ENCODE measurements at places on chromosomes 12 and 14.

GRCh38 chr12:117359029-117359845 is 2.2 kb downstream of the NOS1 start:
- no peak for DNase-seq

DNA sequence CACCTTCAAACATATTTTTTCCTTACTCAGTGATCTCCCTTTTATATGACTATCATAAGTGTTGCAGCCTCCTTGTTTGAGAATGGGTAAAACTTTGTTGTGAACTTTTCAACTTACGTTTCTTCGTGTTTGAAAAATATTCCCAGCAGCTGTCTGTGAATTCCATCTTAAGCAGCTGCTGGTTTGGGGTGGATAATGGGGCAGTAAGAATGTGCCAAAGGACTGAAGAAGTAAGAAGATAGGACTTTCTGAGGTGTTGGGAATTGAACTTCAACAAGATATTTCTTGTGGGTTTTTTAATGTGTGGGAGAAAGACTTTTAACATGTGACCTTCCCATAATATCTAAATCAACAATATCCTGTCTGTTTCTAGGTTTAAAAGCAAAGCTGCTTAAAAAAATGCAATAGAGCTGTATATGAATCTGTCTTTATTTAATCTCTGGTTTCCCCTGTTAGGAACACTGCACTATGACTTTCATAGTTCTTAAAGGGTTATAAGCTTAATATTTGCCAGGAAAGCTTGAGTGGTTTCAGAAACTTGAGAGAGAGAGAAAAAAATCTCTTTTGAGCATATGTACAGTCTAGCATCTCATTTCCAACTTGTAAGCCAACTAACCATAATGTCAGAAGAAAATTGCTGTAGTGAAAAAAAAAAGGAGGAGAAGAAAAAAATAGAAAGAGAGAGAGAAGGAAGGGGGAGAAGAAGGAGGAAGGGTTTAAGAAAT is 1659.2 kb upstream of the FLRT2 start:
- DNase-seq, result no peak

- no peak for DNase-seq
These were observed 154.3 kb downstream of the TMX1 start for GRCh38 chr14:51394384-51394783.

- no peak for DNase-seq
These were observed 103.7 kb upstream of the LGR5 start for GRCh38 chr12:71335963-71336257.

GRCh38 chr12:38141239-38141638 is 175.3 kb upstream of the ALG10B start:
- DNase-seq, result no peak

DNA sequence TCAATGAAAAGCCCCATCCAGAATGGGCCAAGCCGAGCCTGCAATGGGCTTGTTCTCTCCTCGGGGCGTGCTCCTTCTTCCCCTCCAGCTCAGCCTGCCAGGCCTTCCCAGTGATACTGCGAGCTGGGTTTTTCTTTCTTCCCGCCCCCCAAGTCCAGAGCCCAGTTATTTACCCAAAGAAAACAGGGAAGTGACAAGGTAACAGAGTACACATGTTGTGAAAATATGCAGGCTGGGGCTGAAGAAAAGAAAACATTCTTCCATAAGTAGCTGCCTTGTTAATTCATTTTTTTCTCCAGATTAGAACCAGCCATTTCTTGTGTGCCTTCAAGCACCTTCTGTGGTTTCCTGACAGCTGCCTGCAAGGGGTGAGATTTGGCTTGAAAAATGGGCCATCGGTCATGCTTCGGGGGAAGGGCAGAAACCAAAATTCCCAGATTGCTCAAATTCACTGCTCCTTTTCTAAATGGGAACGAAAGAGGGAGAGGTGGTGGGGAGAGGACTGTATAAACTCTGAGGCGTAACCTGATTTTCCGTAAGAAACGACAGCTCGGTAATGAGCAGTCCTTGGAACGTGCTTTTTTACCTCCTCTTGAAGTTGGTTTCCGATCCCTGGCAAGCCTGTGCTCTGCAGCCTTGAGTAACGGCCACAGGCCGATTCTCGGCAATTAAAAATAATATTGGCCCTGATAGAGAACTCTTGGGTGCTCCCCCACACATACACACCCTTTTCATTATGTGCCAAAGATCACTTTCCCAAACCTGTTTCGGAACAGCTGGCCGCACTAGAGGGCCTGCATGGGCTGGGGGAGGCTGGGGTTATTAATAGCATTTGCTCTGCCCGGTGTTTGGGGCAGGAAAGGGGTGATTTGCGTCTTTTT is 229.4 kb downstream of the ZFP36L1 start:
- no peak for DNase-seq

DNA sequence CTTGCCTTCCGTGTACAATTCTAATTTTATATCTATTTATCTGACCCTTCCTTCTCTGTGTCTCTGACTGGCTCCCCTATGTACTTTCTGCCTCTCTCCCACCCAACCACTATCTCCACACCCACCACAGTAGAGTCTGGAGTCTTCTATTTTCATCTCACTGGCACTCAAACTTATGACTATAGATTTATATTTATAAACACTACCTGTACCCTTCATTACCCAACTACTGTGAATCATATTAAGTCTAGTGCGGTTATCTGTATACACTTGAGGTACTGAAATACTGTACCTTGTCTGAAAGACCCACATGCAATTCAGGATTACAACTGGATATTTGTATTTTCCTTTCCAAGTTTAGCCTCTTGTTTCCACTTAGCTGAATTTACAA is 36.1 kb downstream of the ATP2B1 start:
- DNase-seq, result no peak

GRCh38 chr12:64673490-64674169 is 63.3 kb downstream of the RASSF3 start:
- no peak for DNase-seq

DNA sequence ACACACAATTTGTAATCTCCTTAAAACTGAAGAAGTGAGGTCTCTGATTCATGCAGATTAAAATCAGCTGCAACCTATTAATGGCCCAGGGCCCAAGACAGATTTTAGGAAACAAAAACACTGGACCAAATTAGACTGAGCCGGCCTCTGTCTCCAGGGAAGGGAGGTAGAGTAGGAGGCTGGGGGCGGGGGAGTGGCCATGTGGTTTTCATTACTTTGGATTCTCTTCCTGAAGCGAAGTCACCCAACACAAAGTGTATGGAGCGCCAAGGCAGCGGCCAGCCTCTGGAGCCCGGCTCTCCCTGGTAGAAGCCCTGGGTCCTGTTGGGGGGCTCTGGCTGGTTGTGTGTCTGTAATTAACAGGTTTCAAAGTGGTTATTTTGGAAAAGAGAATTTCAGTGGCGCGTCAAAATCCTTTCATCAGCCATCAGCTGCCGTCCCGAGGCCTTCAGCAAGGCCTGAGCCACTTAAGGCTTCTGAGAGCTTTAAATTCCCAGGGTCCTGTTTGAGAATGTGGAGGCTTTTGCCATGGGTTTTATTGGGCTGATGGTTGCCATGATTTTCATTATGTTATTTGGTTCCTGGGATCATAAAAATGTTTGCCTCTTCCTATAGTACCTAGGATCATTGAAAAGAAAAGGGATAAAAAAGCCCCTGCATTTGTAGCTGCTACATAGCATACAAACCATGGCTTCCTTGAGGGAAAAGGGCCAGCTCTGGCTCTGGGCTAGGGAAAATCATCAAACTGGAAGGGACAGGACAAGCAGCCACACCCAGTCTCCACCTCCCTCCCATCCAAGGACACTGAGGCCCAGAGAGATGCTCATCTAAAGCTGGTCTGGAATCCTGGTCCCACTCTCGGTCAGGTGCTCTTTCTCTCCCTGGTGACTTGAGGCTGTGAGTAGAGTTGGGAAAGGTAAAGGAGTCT is 282.4 kb downstream of the ZFP36L1 start:
- DNase-seq, result no peak

DNA sequence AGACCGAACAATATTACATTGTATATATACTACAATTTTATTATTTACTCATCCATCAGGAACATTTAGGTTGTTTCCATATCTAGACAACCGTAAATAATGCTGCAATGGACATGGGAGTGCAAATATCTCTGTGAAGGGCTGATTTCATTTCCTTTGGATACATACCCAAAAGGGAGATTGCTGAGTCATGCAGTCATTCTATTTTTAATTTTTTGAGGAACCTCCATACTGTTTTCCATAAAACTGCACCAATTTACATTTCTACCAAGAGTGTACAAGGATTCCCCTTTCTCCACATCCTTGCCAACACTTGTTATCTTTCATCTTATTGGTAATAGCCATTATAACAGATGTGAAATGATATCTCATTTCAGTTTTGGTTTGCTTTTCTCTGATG is 84.7 kb downstream of the SLC41A2 start:
- no peak for DNase-seq

DNA sequence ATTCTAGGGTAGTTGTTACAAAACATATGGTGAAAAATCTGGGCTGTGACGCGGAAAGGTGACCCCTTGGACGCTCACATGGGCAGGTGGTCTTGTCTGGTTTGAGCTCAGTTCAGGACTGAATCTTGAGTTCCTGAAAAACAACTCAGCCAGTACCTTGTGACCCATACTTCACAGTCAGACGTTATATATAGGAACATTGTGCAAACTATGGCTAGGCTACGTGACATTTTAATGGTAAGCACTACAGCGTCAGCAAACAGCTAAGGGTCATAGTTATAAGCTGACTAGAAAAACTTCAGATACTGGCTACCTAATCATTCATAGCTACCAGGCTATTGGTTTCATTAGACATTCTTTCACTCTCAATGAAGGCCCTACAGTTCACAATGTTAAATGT is 14.8 kb upstream of the EDDM3A start:
- no peak for DNase-seq

DNA sequence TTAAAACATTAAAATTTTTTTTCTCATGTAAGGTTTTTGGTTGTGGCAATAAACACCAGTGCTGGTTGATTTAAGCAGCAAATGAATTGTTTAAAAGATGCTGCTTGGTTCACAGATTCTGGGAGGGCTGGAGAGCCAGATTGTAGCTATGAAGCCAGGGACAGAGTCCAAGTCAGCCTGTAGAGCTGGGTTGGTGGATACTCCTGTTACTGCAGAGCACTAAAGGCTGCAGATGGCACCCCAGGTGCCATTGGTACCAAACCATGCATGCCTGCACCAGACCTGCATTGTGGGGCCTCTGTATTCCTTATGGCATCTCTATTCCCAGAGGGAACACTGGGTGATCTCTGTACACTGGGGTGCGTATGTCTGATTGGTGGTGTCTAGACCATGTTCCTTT is 113.3 kb downstream of the SNAPC1 start:
- DNase-seq, result no peak

DNA sequence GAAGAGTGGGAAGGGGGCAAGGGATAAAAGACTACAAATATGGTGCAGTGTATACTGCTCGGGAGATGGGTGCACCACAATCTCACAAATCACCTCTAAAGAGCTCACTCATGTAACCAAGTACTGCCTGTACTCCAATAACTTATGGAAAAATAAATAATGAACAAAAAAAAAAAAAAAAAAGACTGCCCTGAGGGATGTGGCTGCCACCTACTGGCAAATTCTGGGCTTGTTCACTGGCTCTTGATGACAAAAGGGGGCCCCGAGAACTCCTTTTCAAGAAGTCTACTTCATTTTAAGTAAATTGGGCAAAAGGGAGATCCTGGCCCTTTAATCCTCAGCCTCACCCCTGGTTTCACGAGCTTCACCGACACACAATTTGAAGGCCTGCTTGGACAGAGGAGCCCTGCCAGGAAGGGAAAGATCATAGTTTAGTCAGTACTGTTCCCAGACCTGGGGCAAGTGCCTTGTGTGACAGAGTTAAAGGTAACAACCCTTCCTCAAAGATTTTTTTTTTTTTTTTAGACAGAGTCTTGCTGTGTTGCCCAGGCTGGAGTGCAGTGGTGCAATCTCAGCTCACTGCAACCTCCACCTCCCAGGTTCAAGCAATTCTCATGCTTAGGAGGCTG is 26.1 kb upstream of the STAC3 start:
- no peak for DNase-seq

- no peak for DNase-seq
These were observed 312.4 kb upstream of the RTL1 start for GRCh38 chr14:101215927-101216326.

GRCh38 chr12:123067654-123068053 is 83.2 kb downstream of the PITPNM2 start:
- no peak for DNase-seq

GRCh38 chr14:54653712-54654469 is 87.0 kb downstream of the SAMD4A start:
- DNase-seq, result no peak

DNA sequence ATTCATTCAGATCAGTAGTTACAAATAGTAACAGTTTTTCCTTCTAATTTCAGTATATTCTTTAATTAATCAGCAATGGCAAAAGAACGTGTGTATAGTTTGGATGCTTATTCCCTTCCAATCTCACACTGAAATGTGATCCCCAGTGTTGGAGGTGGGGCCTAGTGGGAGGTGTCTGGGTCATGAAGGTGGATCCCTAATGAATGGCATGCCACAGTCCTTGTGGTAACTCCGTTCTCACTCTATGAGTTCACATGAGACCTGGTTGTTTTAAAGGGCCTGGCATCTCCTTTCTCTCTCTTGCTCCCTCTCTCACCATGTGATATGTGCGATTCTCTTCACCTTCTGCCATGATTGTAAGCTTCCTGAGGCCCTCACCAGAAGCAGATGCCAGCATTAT is 18.9 kb upstream of the SYNDIG1L start:
- DNase-seq, result no peak

DNA sequence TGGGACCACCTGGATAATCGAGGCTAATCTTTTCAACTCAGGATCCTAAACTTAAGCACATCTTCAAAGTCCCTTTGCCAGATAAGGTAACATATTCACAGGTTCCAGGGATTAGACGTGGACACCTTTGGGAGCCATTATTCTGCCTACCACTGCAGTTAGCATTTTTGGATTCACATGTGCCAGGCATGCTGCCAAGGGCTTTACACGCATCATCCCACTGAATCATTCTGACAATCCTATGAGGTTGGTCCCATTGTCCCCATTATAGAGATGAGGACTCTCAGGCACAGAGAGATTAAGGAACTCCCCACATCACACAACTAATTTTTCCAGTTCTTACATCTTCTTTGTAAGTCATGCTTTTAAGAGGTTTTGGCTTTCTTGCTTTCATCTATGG is 34.5 kb downstream of the RTN1 start:
- DNase-seq, result no peak

DNA sequence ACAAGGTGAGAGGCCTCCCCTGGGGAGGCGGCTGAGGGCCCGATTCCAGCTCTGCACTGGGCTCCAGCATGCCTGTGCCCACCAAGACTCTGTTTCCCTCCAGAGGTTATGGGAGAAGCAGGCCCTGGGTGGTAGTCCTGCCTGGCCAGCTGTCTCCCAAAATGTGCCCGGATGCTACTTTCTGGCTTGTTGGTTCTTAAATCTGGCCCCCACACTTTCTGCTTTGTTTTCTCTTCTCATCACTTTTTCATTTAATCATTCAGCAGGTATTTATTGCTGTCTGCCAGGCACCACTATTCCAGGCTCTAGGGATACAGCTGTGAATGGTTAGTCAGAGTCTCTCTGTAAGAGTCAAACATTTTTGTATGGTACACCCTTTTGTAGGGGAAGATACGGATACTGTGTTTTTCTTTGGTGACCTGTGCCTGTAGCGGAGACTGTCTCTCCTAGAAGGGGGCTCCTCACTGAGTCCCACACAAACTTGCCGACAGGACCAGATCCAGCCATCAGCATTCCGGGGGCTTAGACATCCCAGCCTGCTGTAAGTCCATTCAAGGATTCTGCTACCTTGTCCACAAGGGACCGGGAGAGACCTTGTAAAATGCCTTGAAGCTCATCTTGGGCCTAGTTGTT is 3.8 kb downstream of the DHRS2 start:
- DNase-seq, result no peak

All from stimulated activated CD8-positive, alpha-beta memory T cell treated with anti-CD3 and anti-CD28 coated beads, Interleukin-2, amount 100 ng/mL, for 1 hour (primary cell).